ENCODE measurements at places on chromosomes 1 and 21.
A peak's percentile ranks its signal among the peaks of the same experiment; 100 is the strongest.

GRCh38 chr1:147635342-147635741 lies 35.0 kb downstream of the ACP6 start:
- no peak for DNase-seq

DNA sequence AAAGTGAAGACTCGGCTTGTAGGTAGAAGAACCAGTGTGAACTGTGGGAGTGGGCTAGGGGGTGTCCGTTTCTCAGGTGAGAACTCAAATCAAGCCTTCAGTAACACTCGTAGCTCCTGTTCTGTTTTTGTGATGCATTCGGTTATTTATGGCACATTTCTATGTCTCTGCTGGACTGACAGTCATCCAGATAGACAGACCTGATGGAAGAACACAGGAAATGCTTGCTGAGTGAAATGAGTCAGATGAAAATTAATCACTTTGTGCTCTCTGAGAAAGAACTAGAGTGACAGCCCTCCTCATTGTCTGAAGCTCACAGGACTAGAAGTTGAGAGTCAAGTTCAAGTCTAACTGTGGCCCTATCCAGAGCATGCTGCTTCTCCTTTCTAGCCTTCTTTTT lies 360.1 kb upstream of the PLXNA2 start:
- peak; percentile 6 for DNase-seq

- DNase-seq: no peak
These were observed 316 bp downstream of the AP4B1 start for GRCh38 chr1:113904293-113904673.

- DNase-seq: no peak
These were observed 54.0 kb downstream of the PGBD5 start for GRCh38 chr1:230371923-230372703.

- DNase-seq: no peak
These were observed 126.2 kb downstream of the CNIH3 start for GRCh38 chr1:224742349-224742748.

- no peak for DNase-seq
These were observed 646 bp downstream of the MAPKAPK2 start for GRCh38 chr1:206685334-206685768.

GRCh38 chr21:42558368-42558767 lies 44.7 kb downstream of the SLC37A1 start:
- no peak for DNase-seq

- no peak for DNase-seq
These were observed 75.9 kb upstream of the GREM2 start for GRCh38 chr1:240687820-240688219.

- DNase-seq: no peak
These were observed 78.4 kb upstream of the POU3F1 start for GRCh38 chr1:38125016-38125415.

- DNase-seq: no peak
These were observed 190.7 kb downstream of the HHIPL2 start for GRCh38 chr1:222357252-222357651.

DNA sequence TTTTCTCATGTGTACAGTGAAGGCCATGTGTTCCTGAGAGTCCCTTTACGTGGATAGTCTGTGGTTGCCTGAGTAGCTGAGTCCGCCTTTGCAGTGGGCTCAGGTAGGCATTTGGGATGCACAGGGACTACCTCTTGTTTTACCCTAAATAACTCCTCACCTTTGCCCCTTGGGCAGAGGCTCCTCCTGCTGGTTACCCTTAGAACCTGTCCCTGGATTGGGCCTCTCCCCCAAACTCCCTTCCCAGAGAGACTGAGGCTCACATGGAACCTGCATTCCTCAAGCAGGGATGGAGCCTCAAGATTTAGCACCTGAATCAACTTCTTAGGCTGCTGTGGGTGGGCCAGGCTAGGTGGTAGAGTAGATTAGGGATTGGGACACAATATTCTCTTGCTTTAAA lies 111.7 kb downstream of the FOXD2 start:
- DNase-seq: no peak

GRCh38 chr1:93081716-93082115 lies 2.6 kb downstream of the MTF2 start:
- DNase-seq: peak; percentile 83

GRCh38 chr1:203517426-203518110 lies 23.6 kb downstream of the OPTC start:
- no peak for DNase-seq

DNA sequence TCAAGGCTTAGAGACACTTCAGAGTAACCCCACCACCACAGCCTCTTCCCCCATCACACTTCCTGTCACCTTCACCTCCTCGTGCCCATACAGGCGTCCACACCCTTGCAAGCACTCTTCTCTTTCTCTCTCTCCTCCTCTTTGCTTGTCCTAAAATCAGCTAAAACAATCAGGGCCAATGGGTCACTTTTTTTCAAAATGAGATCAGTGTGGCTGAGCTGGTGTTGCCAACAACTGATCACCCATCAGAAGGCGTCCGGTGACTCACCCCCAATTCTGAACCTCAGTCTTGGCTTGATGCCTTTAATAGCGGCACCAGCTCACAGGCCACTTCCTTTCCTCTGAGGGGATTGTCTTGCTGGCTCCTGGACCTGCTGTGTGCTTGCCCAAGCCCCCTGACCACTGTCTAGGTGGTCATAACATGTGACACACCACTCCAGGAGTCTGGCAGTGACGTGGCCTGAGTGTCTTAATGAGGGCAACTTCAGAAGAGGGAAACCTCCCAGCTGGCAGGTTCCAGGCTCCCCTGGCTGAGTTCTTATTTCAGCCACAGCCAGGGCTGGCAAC lies 1.6 kb downstream of the DRAXIN start:
- peak; percentile 25 for DNase-seq

DNA sequence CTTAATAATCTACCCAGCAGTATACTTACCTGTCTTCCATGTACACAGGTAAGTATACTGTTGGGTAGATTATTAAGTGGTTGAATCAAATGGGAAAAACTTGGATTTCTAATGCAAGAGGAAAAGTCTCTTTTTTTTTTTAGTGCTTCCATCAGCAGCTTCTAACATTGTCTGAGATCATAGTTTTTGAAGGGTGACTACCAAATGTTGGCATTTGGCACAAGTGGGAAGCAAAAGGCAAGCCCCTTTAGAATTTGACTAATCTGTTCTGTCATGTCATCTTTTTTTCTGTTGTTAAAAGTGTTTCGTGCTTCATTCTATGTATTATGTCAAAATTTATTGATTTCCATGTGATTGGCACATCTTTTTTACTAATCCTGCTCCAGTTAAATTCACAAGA lies 547 bp downstream of the FMO1 start:
- no peak for DNase-seq

GRCh38 chr1:240611619-240612480 lies at the start of gene GREM2:
Gene GREM2 (minus strand): TSS chr1:240612155. CDS start chr1:240493475, 118,680 bp downstream.
- DNase-seq: peak; percentile 97

DNA sequence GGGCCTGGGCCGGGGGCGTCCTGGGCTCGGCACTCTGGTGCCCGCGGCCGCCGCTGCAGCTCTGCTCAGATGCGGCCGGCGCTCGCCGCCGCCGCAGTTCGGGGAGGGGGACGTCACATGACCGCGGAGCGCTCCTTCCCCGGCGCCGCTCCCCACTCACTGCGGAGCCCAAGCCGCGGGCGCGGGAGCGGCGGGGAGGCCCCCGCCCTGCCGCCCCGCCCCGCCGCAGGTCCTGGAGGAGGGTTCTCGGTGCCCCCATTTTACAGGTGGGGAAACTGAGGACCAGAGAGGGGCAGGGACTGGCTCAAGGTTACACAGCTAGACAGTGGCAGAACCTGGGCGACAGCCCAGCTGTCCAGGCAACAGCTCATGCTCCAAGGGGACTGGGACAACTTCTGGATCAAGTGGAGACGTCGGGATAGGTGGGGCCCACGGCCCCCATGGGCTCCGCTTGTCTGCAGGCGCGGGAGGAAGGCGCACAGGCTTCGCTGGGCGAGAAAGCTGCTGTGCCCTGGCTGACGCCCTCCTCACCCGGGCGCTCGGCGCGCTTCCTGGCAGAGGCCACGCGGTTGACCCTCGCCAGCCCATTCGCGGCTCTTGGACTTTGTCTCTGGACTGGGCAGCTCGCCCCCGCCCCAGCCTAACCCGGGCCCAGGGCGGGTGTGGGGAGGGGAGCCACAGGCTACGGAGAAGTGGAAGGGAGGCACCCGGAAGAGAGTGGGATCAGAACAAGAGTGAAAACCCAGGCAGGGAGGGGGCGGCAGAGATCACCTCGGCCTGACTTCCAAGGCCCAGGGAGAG lies at the start of gene RAP1GAP:
Gene RAP1GAP, minus strand, starts transcription at position 100 of the 801 bp plus-strand sequence. CDS start 49,325 bp downstream, outside the sequence.
- no peak for DNase-seq

- DNase-seq: no peak
These were observed 8.4 kb upstream of the CROCC start for GRCh38 chr1:16913181-16913832.

GRCh38 chr1:75083848-75084514 lies 50.2 kb upstream of the LHX8 start:
- no peak for DNase-seq
